Astrocyte of the hippocampus (primary cell): ENCODE measurements at places on chromosomes 11 and 22.

DNA sequence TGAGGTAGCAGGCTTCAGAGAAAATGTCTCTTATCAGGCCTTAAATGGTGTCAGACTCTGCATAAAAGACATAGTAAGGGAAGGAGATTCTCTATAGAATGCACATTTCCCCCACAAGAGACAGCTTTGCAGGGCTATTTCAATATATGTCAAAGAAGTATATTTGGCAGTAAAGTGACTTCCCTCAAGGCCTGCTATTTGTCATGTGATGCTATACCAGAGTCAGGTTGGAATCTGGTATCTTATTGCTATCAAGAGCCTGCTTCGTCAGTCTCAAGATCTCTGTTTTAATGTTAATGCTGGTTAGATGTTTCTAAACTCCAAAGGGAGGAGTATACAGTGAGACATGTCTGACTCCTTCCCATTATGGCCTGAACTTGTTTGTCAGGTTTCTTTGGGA, 40.4 kb upstream of the MTMR2 start:
- DNase-seq = no peak

DNA sequence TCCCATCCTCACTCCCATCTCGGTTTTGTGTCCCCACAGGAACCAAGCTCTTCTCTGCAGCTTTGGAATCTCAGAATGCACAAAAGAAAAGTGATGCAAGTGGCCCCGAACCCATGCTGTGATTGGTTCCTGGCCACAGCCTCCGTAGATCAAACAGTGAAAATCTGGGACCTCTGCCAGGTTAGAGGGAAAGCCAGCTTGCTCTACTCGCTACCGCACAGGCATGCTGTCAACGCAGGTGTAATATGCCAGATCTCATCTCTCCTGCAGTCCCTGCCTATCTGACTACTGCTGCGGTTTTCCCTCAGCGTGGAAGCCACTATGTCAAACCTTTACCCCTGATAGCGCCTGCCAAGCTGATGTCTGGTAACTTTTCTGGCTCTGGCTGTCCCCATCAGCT, 200.5 kb upstream of the LRRC4C start:
- DNase-seq = peak; percentile 42

DNA sequence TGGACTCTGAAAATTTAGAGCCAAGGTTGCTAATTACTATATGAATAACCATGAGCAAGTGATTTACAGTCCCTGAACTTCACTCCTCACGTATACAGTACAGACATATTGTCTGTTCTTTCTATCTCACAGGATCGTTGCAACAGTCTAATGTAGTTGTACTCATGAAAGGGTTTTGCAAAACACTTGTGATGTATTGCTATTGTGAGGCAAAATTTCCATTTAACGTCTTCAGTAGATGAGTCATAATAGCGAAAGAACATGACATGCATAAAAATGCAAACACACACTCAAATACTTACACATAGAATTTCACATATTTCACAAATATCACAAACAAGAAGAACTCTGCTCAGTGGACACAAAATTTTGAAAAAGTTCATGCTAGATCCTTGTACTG, 134.6 kb upstream of the TRPC6 start:
- no peak for DNase-seq

- DNase-seq = peak; percentile 58
These were observed 46.5 kb upstream of the SOX6 start for GRCh38 chr11:16402654-16403447.

DNA sequence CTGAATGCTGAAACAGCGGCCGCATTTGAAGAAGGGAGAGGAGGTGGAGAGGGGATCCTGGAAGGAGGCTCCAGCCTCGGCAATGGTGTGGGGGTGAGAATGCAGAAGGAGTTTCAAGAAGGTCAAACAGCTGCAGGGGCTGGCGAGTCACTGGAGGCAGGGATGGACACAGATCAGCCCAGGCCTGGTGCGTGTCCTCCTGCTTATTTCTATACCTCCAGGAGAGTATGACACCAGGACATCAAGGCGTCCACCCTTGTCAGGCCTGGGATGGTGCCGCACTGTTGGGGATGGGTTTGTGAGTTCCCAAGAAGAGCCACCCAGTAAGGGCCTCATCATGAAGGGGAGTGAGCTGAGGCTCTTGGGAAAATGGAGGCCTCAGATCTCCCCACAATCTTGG, 23.1 kb downstream of the IGLL1 start:
- DNase-seq = no peak

- DNase-seq = no peak
These were observed 10.9 kb upstream of the CCND1 start for GRCh38 chr11:69630017-69630416.

DNA sequence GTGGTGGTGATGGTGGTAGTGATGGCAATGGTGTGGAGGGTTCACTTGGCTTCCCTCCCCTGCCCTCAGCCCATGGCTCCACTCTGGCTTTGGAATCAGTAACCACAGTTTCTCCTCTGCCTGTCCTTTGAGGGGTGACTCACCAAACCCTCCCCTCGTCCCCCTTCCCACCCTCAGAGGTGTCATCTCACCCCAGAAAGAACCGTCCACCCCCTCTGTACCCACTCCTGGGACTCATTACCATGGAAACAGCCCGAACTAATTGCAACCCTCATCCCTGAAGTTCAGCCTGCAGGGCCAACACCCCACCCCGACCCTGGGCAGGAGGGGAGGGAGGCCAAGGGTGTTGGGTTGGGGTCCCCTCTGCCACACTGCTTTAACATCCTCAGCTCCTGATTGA, 26.6 kb downstream of the PHLDB1 start:
- DNase-seq = peak; percentile 60

DNA sequence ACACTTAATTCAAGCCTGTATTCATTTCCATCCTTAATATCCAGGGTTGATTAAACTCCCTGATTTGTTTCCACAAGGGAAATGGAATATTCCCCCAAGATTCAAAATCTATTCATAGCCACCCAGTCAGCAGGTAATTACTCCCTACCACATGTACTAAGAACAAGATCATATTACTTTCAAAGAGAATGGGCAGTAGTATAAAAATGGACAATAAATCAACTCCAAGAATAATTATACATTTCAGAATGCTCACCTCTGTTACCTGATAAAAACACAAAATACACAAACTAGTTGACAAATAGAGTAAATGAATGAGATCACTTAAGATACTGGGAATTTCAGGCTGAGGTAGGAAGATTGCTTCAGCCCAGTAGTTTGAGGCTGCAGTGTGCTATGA, 8.5 kb upstream of the FEZ1 start:
- no peak for DNase-seq

- DNase-seq = no peak
These were observed 258.5 kb upstream of the PDGFD start for GRCh38 chr11:104422324-104422944.
